ENCODE measurements at places on chromosomes 5 and 9.
A peak's percentile ranks its signal among the peaks of the same experiment; 100 is the strongest.

DNA sequence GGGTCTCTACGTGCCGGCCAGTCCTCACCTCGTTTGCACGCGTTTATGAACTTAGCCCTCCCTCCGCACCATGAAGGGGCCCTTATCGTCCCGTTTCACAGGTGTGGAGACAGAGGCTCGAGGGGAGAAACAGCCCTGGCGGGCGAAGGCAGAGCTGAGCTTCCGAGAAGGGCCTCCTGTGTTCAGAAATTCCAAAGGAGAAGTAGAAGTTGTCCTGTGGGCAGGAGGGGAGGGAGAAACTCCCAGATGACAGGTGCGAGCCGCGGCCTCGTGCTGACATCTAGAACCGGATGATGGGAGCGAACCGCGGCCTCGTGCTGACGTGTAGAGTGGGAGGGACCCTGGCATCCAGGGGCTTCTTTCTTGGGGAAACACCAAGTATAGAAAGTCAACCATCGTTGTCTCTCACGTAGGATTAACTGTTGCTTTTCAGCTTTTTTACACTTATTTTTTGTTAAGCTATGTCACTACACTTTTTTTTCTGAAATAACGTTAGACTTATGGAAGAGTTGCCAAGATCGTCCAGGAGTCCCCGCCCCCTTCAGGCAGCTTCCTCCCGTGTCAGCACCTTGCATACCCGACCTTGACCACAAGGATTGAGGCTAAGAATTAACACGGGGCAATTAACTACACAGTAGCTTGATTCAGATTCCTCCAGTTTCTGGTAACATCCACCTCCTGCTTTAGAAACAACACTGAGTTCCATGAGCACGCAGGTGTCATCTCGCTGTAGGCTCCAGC is 42.8 kb upstream of the NKD2 start:
- DNase-seq: peak; percentile 26

DNA sequence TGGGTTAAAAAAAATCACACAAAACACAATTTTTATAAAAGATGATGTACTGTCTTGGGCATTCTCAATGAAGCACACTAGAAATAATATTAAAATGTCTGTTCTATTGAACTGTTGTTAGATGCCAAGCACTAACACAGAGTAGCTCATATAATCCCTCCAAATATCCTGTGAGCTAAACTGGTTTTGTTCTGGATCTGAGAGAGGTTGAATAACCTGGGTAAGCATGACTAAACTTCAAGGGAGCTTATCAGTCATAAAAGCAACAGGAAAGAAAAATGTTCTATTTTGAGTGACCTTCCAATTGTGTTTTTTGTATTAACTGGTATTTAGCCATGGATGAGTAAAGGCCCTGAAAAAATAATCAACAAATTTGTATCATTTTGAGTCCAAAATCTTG is 175.3 kb downstream of the SMC2 start:
- DNase-seq: no peak

GRCh38 chr9:7510199-7510598 is 289.4 kb downstream of the DMAC1 start:
- no peak for DNase-seq

GRCh38 chr5:6910950-6911349 is 197.7 kb downstream of the TENT4A start:
- DNase-seq: no peak

- DNase-seq: no peak
Observed at GRCh38 chr9:16387382-16387781, 483.1 kb downstream of the BNC2 start.

- DNase-seq: peak; percentile 85
Observed at GRCh38 chr5:169980418-169981053, at the start of gene INSYN2B. INSYN2B (minus strand) TSS chr5:169980495; CDS start chr5:169883898, 96,597 bp downstream.

DNA sequence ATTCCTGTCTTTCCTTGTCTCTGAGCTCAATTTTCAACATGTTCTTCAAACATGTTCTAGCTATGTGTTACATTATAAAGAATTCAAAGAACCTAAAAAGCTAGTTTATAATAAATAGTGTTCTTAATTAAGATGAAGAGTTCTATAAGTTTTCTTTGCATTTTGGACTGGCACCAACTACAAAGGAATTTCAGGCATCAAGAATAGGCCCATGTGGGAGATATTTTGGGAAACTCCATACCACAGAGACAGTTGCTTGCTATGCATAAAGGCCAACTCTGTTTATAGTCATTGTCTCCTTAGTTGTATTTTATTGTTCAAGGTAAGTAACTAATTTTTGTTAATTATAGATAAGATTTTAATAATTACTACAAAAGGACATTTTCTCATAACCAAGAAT is 4.5 kb downstream of the SLF1 start:
- DNase-seq: no peak

GRCh38 chr5:33588654-33589372 is 148.0 kb downstream of the TARS1 start:
- DNase-seq: peak; percentile 68

DNA sequence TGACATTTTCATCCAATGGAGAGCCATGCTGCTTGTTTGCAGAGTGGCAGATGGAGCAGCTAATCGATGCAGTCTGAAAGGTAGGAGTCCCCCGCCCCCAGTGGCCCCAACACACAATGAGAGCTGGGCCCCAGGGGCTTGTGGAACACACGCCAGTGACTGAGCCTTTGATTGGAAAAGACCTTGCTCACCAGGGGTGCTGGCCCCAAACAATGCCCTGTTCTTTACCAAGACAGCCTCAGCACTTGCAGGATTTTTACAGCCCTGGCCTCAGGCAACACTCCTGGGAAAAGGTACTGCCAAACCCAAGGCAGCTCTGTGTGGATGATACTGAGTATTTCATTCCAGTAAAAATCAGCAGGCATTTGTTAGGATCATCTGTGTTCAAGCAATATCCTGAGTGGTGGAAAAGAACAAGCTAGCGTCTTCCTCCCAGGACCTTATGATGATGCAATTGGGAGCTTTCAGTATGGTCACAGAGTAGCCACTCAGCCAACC is 276.8 kb upstream of the CLINT1 start:
- peak; percentile 77 for DNase-seq

DNA sequence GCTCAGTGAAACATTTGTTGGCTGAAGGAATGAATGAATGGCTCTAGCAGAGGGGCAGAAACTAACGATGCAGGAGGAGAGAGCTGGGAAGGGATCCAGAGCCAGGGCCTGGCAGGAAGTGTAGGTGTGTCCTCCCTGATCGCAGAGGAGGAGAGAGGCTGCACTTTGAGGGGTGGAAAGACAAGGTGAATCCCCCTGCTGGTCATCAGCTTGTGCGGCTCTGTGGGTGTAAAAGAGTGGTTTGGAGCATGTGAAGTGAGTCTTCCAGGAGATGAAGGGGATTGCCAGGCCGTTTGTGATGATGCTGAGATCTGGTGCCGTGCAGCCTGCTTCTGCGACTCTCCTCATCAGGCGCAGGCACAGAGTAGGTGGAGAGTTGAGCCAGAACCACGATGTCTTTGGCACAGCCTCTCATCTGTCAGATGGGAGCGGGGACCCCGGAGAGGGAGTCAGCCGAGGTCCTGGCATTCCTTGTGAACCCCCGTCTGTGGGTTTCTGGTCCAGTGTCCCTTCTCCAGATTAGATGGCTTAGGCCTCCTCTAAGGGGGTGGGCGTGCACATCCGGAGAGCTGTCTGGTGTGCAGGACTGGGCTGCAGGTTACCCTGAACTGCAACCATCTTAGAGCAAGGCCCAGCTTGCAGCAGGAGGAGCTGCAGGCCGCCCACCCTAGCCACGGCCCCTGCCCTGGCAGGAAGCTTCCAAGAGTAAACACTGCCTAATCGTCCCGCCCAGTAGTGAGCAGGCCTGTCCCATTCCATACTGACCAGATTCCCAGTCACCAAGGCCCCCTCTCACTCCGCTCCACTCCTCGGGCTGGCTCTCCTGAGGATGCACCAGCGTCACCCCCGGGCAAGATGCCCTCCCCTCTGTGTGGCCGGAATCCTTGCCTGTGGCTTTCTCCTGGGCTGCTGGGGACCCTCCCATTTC is at the start of gene ADAMTS13:
Gene ADAMTS13, plus strand, starts transcription at position 753 of the 928 bp plus-strand sequence. Its CDS starts 77 bp downstream, at position 830.
- DNase-seq: no peak

DNA sequence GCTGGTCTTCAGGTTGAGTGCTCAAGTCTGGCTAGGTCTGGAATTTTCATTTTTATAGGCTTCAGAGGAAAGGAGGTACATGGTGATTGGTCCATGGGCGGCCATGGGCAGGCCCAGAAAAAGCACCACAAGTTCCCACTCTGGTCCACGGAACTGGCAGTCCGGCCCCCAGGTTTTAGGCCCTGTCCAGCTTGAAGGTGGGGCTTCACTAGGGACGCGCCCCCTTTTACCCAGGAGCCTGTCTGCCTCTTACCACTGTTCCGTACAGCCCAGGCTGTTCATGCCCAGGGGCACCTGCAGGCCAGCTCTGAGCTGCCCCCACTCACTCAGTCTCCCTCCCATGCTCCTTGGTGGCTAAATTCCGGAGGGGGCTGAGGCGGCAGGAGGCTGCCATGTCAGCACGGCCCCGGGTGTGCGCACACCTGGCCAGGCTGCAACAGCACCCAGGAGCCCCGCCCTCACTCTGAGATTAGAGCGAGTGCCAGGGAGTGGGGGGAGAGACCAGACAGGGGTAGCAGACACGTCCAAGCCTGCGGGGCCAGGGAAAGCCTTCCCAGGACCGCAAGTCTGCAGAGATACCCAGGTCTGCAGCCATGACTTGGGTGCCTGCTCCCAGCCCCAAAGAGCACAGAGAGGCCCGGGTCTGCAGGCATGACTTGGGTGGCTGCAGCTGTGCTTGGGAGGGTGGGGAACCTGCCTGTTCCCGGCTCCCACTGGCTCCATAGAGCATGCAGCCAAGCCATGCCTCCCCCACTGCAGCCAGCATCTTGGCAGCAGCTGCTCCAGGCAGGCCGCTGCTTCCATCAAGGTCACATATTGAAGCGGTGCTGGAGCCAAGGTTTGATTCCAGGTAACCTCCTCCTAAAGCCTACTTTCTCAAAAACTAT is 390.2 kb upstream of the SGCD start:
- no peak for DNase-seq

DNA sequence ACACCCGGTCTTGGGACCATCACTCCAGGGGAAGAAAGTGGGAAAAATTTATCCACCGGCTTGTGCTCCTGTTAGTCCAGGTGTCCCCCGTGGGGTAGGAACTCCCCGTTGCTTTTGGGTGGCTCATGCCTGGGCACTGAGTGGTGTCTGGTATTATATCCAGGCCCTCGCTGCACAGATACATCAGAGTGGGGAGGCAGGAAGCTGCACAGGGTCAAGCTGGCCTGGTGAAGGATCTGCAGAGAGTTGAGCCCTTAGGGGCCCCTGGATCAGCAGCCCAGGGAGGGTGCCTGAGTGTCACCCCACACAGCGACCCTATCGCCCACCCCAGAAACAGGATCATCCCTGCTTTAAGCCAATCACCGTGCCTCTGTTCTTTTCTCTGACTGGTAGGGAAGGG is 24.4 kb upstream of the COL5A1 start:
- no peak for DNase-seq

Data from iPS-NIHi11 (cell line).